Left renal pelvis (tissue), 4 donors: ENCODE measurements at places on chromosomes 3 and 15.

DNA sequence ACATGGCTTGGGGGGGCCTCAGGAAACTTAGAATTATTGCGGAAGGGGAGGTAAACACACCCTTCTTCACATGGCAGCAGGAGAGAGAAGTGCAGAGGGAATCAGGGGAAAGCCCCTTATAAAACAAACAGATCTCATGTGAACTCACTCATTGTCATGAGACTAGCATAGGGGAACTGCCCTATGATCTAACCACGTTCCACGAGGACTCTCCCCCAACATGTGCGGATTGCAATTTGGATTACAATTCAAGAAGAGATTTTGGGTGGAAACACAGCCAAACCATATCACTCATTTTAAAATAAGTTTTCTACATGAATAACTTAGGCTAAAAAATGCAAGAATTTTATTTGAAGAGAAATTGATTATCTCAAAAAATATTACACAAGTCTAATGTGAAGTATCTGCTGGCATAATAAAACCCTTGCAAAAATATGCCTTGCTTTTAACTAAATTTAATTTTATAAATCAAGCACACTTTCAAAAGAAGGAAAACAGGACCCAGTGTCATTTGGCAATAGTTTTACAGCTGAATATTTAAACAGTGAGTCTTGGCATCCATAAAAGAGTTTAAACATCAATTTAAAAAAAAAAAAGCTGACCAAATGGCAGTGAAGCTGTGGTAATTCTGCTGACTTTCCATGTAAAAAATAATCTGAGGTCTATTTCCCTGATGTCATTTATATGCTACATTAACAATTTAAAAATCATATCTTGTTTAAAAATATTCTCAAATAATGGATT is 1057.2 kb downstream of the NAALADL2 start:
- DNase-seq: no peak

GRCh38 chr3:133893683-133894352 is 1.9 kb downstream of the RAB6B start:
- DNase-seq: no peak

GRCh38 chr3:174335910-174336309 is 523.2 kb upstream of the NAALADL2 start:
- DNase-seq: no peak

DNA sequence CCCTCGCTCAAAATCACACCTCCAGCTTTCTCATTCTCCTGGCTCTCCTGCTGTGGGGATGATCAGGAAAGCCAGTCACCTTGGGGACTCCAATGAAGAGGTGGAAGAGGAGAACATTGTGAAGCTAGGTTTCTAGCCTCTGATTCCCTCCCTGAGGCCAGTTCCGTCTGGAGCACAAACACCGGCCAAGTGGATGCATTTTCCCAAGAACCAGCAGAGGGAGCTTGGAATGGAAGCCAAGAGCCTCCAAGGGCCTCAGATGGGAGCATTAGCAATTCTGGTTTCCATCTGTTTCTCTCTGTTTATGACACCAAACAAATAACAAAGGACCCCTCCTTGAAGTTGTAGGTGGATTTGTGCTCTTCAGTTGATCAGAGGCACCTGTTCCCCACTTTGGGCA is 40.6 kb upstream of the NMNAT3 start:
- DNase-seq: no peak

DNA sequence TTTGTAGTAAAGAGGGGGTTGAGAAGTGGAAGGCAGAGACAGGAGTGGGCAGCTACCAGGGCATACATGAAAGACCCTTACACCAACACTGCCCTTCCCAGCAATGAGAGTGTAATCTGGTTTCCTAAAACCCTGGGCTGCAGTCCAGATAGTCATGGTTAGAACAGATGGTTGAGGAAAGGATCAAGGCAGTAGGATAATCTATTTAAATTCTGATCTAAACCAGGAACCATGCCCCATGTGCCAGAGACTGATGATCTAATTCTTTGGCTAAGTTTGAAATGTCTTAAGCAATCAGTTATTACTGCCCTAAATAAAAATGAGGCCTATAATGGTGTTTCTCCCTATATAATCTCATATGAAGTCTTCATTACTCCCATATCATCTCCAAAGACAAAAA is 59.6 kb downstream of the PRTG start:
- no peak for DNase-seq

- DNase-seq: no peak
Observed at GRCh38 chr3:155242342-155242741, 51.1 kb downstream of the STRIT1 start.

- no peak for DNase-seq
Observed at GRCh38 chr3:117995842-117996437, 1038.7 kb downstream of the IGSF11 start.

GRCh38 chr3:141373768-141374526 is 5.6 kb downstream of the ZBTB38 start:
- DNase-seq: no peak

DNA sequence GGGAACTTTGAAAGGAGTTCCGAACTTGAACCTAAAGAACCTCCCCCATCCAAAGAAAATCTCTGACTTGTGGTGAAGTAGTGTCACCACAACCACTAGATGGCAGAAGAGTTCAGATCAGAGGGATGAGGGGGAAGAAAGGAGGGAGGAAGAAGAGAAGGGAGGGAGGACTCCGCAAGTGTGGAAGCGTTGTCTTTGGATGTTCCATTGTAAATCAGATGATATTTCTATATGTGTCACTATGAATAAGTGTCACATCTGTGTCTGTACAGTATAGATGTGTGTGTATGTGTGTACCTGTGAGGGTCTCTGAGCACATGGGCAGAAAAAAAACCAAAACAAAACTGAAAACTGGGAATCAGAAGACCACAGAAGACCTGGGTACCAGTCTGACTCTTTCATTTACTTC is 16.9 kb downstream of the SLC24A1 start:
- DNase-seq: peak; percentile 41

DNA sequence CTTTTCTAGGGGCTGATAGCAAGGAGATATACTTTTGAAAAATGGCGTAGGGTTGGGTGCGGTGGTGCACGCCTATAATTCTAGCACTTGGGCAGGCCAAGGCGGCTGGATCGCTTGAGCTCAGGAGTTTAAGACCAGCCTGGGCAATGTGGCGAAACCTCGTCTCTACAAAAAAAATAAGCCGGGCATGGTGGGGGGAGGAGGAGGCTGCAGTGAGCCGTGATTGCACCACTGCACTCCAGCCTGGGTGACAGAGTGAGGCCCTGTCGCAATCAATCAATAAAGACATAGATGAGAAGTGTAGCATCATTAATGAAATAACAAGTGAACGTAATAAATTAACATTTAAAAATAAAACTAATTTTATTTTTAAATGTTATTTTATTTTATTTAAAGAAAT is 134.6 kb downstream of the SLCO3A1 start:
- DNase-seq: no peak

- no peak for DNase-seq
Observed at GRCh38 chr15:65354835-65355172, 23.0 kb downstream of the IGDCC3 start.

DNA sequence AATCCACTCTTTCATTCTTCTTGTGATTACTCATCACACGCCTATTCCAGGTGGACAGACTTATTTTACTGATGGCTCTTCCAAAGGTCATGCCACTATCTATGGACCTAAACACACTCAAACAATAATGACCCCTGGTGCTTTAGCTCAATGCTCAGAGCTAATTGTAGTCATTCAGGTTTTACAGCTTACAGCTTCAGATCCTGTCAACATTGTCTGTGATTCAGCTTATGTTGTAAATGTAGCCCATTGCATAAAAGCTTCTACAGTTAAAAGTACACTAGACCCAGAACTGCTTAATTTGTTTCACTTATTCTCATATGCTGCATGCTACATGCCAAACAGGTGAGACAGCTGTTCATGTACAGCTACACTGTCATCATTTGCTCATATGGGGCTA is 49.2 kb downstream of the LSM3 start:
- DNase-seq: no peak

DNA sequence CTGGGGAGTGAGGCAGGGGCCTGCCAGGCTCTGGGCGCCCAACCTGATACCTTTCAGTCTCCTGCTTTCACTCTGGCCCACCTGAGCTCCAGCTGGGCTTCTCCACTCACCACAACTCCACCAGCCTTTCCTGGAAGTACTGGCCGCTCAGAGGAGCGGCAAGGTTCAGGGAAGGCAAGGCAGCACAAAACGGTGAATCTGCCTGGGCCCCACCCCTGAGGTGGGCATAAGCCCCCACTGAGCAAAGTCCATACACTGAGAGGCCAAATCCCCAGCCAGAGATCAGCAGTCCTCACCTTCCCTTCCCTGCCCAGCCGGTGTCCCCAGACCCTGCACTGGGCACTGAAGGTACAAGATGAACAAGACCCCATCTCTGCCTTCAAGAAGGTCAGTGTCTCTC is 70.7 kb downstream of the TLE3 start:
- no peak for DNase-seq

DNA sequence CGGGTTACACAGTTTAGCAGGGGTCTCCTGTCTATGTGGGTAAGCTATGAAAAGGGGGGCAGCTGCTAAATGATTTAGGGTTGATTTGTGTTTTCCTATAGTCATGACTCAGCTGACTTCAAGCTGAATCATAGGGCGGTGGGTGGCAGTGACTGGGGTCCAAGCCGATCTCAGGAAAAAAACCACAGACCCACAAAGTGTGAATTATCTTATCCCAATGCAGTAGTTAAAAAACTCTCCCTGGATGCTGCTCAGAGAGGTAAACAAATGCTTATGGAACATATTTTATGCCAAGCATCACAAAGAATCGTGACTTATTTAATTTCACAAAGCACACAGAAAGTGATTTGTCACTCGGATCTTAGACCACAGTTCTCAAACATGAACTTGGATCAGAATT is 18.4 kb upstream of the TOPAZ1 start:
- DNase-seq: no peak

DNA sequence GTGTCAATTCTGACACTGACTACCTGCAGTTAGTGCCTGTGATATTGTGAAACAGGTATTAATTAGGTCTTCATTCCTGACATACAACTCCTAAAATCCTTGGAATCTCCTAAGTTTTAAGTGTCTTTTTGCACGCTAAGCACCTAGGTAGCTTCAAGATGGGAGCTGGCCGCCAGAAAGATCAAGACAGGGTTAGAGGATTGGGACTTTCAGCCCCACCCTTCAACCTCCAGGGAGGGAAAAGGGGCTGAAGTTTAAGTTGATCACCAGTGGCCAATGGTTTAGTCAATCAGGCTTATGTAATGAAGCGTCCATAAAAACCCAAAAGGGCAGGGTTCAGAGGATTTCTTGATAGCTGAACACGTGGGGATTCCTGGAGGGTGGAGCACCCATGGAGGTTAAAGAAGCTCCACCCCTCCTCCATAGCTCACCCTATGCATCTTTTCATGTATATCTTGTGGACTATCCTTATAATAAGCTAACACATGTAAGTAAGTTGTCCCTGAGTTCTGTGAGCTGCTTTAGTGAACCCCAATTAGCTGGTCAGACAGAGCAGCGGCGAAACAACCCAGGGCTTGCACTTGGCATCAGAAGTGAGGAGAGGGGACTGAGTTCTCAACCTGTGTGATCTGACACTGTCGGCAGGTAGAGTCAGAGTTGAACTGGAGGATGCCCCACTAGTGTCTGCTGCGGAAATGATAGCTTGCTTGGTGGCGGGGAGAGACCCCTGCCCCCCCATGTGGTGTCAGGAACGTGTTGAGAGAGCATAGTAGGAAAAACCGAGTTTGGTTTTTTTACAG is 12.8 kb upstream of the SRP14 start:
- no peak for DNase-seq

DNA sequence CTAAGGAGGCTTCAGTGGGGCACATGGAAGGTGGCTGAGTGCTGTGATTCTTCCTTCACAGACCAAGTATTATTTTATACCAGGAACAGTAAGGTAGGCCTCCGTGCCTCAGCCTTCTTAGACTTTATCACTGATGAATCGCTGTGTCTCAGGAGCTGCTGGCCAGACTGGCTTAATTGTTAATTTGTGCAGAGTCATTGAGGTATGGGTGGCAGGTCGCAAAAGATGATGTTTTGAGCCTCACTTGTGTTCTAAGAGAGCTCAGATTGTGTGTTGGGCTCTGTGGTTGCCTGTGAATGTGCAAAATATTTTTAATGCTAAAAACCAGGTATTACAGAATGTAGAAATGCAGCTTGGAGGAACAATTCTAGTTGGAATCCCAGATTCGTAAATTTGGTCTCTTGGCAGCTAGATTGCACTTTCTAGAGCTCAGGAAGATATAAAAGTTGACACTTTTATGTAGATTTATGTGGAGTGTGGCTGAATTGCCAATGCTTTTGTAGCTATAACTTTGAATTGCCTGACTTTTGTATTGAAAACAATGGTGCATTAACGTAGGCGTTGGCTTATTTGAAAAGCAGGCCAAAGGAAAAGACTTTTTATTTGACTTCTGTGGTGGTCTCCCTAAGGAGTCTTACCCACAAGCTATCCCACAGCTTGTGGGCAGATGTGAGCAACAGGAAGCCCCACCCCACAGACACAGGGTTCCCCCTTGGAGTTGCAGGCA is 53.4 kb downstream of the LARS2 start:
- DNase-seq: no peak

GRCh38 chr15:28129231-28129848 is 30.2 kb upstream of the OCA2 start:
- DNase-seq: no peak

DNA sequence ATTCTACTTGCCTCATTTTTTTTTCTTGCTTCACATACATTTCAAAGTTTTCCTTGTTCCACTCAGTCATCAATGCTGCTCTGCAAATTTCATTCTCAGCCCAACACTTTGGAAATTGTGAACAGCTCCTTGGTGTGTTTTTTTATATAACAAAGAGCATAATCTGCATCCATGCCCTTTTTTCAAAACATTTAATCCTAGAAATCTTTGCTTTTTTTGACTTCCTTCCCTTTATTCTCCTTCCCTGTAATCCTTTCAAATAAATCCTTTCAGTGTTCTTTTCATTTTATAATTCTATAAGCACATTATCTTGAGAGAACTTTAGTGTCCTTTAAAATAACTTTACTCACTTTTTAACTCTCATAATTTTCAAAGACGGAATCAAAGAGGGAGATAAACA is 1150.8 kb downstream of the SI start:
- DNase-seq: no peak

DNA sequence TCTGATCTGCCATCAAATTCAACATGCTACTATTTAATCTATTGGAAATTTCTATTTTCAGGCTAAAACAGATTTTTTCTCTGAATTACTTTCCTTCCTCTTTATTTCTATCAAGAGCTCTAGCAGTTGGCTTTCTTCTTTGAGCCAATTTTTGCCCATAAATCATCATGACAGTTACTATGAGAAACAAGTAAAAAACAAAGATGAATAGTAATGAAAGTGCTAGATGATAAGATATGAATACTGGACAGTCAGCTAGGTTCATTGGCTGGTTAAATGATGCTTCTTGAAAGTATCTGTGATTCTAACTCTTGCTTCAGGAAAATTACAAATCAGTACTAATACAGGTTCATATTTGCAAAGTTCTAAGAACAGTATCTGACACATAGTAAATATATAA is 38.6 kb upstream of the NANOGP8 start:
- DNase-seq: no peak

DNA sequence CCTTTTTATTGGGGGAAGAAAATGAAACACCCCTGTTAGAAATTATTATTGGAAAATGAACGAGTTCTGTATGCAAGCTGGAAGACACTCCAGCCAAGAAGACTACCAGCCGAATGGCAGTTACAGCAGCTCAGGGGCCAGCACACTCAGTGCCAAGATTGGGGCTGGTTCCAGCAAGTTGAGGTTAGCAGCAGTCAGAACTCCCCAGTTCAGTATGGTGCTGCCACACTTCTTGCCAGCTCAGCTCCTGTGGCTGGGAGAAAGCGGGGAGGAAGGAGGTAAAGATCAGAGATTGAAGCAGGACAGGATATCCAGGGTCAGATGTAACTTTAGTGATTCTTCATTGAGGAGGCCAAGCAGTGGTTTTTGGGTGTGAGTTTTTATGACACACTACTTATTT is 280.2 kb upstream of the NR2E3 start:
- DNase-seq: no peak
